ENCODE measurements at places on chromosomes 13 and 19. TPM values are rescaled to one million over a fixed set of nuclear protein-coding genes. Genes with fewer than 3 reads are reported as not detected.

Gene IGFL1
- total RNA-seq, result not detected

Gene PLVAP
- total RNA-seq, result 7.4 TPM

Gene RELB
- 4.9 TPM for total RNA-seq

Gene ZNF471
- 2.3 TPM for total RNA-seq

Gene CASP14
- not detected for total RNA-seq

Gene S1PR4
- 3.1 TPM for total RNA-seq

Gene ACER1
- not detected for total RNA-seq

Gene KLK14
- total RNA-seq, result not detected

Gene OR7C1
- not detected for total RNA-seq

Gene ZNF177
- total RNA-seq, result 0.51 TPM
